ENCODE measurements at places on chromosomes 1 and 21.

DNA sequence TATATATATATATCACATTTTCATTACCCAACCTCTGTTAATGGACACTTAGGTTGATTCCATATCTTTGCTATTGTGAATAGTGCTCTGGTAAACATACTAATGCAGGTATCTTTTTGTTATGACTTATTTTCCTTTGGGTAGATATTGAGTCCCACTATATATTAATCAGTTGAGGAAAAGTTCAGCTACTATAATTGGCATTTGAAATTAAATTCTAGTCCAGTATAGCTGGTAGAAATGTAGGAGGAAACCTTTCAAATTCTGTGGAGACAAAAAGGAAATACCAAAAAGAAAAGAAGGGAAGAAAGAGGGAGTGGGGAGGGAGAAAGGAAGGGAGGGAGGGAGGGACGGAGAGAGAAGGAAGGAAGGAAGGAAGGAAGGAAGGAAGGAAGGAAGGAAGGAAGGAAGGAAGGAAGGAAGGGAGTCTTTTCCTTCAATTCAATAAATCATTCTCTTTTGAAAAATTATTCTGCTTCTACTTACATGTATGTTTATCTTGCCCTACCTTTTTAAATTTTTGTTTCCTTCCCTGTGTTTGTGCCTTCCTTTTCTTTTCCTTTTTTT is 311.9 kb downstream of the TPR start:
- no peak for DNase-seq

DNA sequence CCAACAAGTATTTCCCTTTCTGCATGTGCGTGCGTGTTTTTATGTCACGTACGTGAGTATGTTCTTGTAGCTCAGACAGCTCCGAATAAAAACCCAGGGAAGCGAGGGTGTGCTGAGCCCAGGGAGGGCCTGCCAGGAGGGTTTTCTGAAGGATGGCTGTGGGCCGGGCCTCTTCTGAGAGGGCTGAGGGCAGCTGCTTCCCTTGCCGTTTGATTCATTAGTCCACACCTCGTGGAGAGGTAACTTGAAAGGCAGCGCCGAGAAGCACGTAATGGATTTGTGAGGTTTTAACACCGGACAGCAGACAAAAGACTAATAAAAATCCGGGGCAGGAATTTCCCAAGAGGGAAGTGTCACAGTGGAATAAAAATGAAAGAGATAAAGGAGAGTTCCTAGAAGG is 29.5 kb downstream of the CD247 start:
- DNase-seq = no peak

DNA sequence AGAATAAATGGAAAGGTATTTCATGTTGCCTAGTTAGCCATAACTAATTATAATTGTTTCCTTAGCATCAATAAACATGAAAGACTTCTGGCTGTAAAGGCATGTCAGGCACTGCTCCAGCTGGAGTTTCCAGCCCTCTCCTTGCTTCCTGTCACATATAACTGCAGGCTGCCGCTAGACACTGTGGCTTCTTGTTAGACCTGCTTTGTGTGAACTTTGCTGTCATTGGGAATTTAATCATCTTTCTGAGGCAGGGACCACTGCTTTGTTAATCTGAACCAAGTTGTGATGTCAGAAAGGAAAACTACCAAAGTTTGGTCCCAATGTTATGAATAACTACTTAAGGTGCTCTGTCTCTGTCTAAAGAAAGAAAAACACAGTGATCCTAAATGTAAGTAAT is 90.3 kb upstream of the DUSP10 start:
- DNase-seq = no peak

GRCh38 chr1:115604508-115604907 is 37.3 kb upstream of the VANGL1 start:
- no peak for DNase-seq

- DNase-seq = no peak
Measured at GRCh38 chr1:43513471-43514173, 17.1 kb upstream of the PTPRF start.

DNA sequence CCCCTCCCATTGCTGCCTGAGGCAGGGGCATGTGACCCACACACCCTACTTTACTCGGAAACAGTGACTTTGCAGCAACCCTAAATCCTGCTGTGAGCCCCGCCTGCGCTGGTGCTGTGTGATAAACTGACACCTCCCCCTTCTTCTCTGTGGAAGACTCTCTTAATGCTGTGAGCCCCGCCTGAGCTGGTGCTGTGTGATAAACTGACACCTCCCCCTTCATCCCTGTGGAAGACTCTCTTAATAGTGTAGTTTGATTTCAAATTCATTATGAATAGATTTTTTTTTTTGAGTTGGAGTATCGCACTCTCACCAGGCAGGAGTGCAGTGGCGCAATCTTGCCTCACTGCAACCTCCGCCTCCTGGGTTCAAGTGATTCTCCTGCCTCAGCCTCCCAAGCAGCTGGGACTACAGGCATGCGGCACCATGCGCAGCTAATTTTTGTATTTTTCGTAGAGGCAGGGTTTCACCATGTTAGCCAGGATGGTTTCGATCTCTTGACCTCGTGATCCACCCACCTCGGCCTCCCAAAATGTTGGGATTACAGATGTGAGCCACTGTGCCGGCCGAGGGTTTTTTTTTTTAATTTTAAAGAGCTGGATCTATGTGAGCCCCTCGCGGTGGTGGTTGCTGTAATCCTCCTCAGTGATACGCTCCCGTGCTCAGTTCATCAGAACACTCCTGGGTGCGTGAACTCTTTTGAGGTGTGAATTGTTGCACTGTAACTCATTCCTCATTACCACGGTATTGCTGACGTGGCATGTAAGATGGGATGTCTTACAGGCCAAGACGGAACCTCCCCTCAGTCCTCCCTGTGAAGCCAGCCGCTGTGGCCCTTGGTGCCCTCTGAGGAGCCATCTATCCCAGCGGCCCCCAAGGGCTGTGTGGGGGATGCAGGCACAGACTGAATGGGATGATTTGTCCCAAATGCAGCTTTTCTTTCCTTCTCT is 60.3 kb downstream of the GALNT2 start:
- peak; percentile 18 for DNase-seq

GRCh38 chr1:228440761-228441500 is 24.3 kb upstream of the TRIM17 start:
- no peak for DNase-seq

DNA sequence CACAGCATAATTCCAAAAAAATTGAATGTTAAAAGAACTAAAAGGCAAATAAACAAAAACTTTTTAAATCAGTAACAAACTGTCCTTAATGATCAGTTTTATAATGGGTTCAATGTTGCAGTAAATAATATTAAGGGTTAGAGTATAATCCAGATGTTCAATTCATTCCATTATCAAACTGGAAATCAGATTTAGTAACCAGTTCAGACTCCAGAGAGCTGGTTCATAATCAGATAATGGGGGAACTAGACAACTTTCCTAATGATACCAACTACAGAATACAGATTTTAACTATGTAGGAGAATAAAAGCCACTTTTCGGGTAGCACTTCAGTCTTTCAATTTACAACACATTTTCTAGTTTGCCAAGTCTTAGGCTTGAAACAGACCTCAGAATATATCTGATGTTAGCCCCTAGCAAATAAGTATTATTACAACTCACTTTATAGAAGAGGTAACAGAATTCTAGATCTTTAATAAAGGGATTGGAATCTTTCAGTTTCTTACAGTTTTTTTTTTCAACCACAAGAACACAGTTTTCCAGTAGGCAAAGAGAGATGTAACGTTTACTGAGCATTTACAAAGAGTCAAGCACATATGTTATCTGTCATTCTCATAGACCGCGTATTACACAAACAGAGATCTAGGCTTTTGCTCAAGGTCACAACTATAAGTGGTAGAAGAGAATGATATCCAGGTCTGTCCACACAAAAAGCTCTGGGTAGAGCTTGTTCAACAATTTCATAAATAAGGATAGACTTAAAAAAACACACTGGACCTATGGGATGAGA is 1.9 kb upstream of the DCAF6 start:
- peak; percentile 16 for DNase-seq

DNA sequence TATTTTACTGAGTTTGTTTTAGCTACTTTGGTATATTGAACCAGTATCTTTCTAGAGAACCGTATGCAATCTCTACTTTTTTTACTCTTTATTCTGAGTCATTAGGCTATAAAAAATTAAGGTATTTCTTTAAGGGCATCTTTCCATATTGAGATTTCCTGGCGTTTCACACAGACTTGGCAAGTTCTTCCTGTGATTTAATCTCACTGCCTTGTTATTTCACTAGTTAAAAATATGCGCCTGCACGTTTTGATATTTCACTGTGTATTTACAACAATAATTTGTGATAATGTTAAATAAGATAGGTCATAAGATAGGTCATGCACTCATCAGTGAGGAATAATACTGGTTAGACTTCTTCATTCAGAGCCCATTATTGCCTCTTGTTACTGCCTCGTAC is 16.2 kb upstream of the CR1L start:
- no peak for DNase-seq

DNA sequence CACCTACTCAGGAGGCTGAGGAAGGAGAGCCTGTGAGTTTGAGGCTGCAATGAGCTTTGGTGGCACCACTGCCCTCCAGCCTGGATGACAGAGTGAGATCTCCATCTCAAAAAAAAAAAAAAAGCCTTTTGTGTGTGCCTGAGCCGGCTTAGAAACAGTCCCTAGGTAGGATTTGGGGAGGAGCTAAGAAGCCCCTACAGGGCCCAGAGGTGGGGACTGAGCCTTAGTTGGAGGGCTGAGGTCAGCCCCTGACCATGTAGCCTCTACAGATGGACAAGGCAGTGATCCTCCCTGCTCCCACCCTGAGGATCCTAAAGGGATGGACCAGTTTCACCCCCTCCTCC is 2.5 kb downstream of the ADAMTSL4 start:
- DNase-seq = no peak

DNA sequence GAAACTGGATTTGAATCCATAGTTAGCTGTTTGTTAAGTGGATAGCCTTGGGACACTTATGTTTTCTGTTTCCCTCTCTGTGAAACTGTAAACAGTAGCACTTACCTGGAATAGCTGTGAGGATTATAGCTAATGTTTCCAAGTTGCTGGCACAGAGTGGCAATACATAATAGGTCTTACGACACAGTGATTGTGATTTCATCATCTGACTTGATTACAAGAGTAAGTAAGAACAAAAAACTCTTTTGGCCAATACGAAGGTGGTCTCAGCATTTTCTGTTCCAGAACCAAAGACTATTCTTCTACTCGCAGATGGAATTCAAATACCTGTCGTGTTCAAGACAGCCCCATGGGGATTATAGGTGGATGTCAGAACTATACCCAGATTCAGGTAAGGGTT is 2.1 kb downstream of the C8B start:
- no peak for DNase-seq

DNA sequence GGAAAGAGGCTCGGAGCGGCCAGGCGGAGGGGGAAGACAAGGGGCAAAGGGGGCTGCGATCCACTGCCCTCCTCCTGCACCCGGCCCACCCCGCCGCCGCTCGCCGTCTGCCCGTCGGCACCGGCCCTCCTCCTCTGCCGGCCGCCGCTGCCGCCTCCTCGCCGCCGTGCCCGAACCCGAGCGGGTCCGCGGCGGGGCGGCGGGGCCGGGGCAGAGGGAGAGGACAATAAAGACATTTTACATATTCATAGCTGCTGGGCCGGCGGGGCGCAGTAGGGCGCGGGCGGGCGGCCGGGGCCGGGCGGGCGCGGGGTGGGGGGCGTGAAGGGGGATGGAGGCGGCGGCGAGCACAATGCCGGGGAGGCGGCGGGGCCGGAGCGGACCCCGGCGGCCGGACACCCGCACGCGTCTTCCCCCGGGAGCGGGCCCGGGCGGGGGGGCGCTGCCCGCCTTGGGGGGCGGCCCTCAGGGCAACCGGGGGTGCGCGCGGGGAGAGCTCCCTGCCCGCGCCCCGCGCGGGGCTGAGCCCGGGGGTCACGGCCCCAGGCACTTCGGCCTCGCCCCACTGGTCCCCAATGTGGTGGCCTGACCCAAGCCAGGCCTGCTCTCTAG is 546 bp downstream of the POU2F1 start:
- peak; percentile 45 for DNase-seq

DNA sequence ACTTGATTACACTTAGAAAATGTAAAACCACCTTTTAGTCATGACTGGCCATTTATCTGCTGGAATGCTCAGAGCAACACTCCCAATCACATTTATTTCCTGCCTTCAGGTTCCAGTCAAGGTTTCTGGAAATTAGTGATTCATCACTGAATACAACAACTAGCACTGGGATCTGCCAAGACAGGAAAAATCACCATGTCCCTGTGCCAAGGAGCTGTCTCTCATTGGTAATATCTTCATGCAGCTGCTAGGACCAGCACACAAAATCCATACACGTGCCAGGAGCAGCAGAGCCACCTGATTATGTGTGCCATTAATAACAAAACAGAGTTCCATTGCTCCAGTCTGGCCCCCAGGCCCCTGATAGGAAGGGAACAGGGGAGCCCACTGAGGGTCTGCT is 194.6 kb downstream of the TNR start:
- no peak for DNase-seq

DNA sequence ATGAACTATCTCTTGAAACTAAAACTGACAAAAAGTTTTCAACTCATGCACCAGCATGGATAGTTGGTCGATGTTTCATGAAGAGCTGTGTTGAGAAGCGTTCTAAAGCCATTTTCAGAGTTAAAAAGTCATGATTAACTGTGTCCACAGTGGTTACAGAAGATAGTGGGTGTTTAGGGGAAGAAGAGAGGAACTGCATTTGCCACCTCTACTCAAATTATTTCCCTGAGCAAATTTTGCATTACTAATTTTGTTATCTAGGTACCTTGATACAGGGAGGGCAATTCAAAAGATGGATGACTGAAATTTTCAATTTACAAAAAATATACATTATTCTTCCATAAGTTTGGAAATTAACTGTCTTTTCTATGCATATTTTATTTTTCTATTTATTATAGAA is 15.5 kb downstream of the SAMSN1 start:
- DNase-seq = no peak

DNA sequence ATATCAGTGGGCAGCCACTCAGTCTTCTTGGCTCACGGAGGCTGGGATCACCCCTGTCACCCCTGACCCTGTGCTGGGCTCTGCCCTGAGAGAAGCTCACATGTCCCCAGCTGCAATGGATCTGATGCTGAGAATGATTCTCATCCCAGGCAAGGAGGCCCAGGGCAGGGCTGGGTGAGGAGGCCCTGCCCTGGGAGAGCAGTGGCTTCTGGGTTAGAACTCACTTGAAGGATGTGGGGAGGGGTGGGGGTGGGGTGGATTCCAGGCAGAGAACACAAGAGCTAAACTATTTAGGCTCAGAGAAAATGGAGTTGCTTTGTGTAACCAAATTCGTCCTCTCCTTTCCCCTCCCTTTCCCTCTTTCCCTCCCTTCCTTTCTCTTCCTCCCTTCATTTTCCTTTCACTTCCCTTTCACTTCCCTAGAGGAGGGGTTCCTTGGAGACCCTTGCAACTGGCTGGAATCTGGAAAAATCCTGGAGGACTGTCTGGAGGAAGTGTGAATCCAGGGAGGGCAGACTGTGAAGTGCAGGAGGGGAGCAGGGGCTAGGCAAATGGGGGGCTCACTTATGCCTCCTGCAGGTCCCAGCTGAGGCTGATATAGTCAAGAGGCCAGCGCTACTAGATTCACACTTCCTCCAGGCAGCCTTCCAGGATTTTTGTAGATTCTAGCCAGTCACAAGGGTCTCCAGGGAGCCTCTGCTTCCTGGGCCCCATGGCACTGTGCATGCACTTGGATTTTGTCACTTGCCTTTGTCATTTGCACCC is 47.0 kb downstream of the IGSF21 start:
- no peak for DNase-seq

- DNase-seq = no peak
Measured at GRCh38 chr1:245684571-245684970, 529.8 kb downstream of the KIF26B start.
